ENCODE measurements at places on chromosomes 6 and 20.

GRCh38 chr20:60136645-60137401 is 178.6 kb downstream of the CDH26 start:
- no peak for DNase-seq

GRCh38 chr20:36132802-36133211 is 21.7 kb upstream of the EPB41L1 start:
- no peak for DNase-seq

- no peak for DNase-seq
Measured at GRCh38 chr6:137723273-137724017, 143.6 kb upstream of the TNFAIP3 start.

- DNase-seq = no peak
Measured at GRCh38 chr20:17935761-17936160, 32.8 kb downstream of the SNX5 start.

DNA sequence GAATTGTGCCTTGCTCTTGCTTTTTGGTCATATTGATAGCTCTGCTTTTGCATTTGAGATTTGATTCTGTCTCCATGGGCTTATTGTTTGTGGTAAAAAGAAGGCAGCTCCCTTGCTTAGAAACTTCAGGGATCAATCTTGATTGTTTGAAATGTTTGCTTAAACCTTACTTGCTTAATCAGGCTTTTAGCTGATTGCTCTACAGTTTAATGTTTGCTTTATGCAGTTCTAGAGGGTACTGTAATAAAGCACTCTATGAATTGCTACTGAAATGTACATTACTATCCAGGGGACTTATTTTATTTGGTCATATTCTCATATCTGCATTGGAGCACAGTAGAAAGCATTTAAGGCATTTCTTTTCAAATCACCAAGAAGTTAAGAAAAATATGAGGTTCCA is 545.4 kb upstream of the HS3ST5 start:
- no peak for DNase-seq

GRCh38 chr20:5156675-5157448 is 30.1 kb downstream of the CDS2 start:
- DNase-seq = no peak

- no peak for DNase-seq
Measured at GRCh38 chr6:19153270-19153980, 683.7 kb upstream of the ID4 start.

- no peak for DNase-seq
Measured at GRCh38 chr6:140599916-140600315, 1225.5 kb upstream of the CITED2 start.
